ENCODE measurements at places on chromosomes 5 and 9.

- DNase-seq: no peak
Observed at GRCh38 chr9:27654629-27655285, 81.5 kb upstream of the C9orf72 start.

GRCh38 chr5:74895906-74896305 is 29.7 kb upstream of the FAM169A start:
- DNase-seq: no peak

DNA sequence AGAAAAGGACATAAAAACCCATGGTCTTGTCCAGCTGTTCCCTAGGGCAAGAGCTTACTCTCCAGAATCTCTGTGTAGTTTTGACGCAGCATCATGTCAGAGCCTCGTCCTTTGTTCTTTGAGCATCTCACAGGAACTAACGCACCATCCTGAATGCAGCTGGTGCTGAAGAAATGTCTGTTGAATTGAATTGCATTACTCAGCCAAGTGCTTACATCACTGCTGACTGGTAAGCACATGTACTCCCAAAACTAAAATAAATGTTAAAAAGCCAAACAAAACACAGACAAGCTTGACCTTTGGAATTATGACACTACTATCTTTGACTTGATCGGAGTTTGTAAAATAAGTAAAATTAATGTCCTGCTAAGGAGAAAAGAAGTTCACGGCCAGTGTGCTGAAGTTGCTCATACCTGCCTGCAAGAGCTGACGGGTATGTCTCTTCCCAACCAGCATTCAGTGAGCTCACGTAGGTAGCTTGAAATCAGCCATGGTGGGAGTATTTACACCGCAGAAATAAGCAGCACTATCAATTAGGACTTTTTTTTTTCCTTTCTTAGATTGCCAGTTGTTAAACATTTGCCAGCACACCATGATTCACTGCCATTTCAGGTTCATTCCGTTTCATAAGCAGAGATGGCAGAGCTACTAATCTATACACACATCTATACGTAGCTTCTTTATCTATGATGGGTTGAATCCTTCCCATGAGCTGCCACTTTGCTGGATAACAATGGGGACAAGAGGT is 310.6 kb upstream of the MSX2 start:
- no peak for DNase-seq

- DNase-seq: no peak
Observed at GRCh38 chr5:80254767-80255430, 949 bp downstream of the SERINC5 start.

GRCh38 chr5:58452566-58453258 is 7.2 kb downstream of the PLK2 start:
- no peak for DNase-seq

DNA sequence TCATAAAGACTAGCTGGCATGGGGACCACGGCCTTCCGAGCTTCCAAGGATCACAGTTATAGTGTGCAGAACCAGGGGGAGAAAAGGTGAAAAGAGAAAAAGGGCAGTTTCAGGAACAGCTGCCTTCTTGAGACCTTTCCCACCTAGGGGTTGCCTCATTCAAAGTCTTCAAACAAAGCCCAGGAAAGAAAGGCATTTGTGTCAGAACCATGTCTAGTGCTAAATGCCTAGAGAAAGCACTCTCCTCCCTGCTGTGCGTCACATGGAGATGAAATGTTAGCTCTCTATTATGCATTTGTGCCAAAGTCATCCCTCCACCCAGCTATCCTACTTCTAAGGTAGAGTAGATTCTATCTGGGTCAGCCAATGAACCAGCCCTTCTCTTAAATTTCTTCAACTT is 1037.3 kb upstream of the WWC1 start:
- no peak for DNase-seq

DNA sequence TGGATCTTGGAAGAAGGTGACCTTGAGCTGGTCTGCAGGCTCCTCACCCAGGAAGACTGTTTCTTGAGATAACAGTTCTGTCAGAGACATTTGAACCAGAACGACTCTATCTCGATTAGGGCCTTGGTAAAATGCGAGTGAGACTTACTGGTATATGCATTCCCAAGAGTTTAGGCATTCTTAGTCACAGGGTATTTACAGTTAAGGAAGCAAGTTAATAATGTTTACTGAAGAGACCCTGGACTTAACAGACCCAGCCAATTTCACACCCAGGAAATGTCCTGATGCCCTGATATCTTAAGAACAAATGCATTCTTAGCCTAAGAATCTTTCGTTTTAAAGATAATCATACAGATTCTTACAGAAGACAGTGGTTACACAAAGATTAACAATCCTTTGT is 1867.2 kb upstream of the C9orf72 start:
- DNase-seq: no peak

- DNase-seq: peak; percentile 67
Observed at GRCh38 chr9:6955251-6955921, 197.6 kb downstream of the KDM4C start.

DNA sequence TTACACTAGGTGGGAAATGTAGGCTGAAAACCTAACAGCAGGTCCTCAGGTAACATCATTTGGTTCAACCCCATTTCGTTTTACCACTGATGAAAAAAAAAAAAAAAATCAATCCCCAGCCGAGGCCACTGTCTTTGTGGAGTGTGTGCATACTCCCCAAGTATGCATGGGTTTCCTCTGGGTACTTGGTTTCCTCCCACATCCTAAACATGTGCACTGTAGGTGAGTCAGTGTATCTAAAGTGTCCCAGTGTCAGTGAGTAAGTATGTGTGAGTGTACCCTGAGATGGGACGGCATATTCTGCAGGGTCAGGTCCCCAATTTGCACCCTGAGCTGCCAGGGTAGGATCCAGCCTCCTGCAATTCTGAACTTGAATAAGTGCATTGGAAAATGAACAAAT is 966.5 kb upstream of the DMAC1 start:
- no peak for DNase-seq

DNA sequence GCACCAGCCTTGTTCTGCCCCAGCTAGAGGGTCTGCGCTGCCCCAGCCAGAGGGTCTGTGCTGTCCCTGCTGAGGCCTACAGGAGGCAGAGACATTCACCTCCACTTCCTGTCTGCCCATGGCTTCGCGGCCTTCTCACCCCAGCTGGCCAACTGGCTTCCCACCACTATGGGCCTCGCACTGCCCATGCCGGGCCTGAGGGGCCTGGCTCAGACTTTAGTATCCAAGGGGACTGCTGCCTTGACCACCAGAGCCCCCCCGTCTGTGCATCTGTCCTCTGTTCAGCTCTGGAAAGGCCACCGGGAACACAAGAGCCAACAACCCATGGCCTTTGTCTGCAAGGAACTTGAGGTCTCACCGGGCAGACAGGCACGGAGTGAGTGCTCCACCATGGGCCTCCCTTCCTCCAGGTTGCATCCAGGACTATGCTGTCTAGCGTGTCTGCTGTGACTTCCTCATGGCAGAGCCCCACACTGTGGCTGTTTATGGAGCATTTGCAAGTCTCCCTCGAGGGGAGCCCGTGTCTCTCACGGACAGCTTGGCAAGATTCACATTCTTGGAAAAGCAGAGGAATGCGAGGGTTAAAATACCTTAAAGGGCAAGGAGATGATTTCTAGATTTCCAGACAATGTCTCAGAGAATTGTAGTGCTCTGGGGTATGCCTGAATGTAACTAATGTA is 1.7 kb downstream of the DCANP1 start:
- no peak for DNase-seq

- DNase-seq: no peak
Observed at GRCh38 chr5:88269222-88269771, 652 bp upstream of the TMEM161B start.

DNA sequence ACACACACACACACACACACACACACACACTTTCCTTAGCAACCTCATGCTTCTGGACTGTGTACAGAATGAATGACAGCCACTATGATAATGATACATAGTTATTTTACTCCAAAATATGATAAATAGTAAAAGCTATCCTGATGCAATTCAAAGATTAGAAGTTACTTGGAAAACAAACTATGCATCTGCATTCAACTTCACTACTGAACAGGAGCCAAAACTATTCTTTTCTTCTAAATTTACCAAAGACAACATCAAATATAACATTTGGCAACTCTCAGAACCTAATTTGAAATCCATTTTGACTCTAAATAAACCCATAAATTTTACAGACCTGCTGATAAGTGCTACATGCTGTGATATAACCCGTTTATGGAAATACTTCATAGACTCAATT is 33.3 kb downstream of the GLIS3 start:
- DNase-seq: no peak

- no peak for DNase-seq
Observed at GRCh38 chr9:128082151-128082550, 14.1 kb downstream of the SLC25A25 start.

DNA sequence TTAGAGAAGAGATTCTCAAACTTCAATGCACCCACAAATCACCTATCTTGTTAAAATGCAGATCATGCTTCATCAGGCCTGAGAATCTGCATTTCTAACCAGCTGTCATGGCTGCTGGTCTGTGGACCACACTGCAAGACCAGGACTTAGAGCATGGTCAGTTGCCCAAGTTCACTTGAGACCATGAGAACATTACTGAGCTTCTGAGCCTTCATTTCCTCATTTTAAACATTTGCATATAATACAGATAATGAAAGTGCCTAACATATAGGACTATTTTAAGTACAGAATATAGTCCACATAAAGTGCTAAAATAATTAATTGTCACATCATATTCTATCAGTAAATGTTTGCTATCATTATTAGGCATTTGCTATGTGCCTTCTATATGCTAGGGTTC is 260.8 kb upstream of the TNC start:
- no peak for DNase-seq

DNA sequence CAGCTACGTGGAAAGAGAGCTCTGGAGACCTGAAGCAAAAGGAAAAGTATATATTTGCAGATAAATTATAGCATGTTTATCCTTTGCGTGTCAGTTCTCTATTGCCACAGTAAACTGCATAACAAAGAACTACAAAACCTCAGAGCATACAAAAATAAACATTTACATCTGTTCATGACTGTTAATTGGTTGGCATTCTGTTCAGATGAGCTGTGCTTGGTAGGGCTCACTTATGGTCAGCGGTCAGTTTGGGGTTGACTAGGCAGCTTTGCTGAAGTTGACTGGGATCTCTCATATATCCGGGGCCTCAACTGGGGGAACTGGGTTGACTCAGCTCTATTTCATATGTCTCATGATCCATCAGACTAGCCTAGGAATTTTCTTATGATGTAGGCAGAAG is 257.7 kb downstream of the TLE1 start:
- no peak for DNase-seq

DNA sequence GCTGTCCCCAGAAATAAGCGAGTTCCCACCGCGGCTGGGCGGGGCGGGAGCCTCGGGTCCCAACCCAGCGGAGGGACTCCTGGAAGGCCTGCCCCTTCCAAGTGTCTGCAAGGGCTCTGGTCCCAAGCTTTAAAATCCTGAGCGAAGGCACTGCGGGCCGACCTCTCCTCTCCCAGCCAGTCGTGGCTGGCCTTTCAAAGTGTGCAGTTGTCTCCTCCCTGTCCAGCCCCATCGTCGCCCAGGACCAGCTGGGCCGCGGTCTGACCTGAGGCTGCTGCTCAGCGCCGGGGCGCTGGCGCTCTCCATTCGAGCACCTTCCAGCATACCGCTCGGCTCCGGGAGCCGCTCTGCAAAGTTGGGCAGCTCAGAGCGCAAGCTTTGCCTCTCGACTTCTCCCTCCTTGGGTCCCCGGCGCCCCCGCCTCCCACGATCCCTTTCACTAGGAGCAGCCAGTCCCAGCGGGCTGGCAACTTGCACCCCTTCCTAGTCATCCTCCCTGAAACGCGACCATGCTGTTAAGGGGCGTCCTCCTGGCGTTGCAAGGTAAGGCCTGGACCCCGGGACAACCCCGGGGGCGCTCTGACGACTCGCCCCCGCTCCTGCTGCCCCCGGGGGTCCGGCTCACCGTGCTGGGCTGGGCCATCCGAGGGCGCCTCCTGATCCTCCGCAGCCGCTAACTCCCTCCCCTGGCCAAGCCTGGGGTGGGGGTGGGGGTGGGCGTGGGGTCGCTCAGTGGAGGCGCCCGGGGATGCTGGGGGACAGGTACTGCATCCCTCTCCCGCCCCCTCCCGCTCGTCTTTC is at the start of gene MAMDC2:
MAMDC2 (plus strand) TSS at position 160 of the 801 bp plus-strand sequence; CDS start at position 510, 350 bp downstream.
- no peak for DNase-seq

DNA sequence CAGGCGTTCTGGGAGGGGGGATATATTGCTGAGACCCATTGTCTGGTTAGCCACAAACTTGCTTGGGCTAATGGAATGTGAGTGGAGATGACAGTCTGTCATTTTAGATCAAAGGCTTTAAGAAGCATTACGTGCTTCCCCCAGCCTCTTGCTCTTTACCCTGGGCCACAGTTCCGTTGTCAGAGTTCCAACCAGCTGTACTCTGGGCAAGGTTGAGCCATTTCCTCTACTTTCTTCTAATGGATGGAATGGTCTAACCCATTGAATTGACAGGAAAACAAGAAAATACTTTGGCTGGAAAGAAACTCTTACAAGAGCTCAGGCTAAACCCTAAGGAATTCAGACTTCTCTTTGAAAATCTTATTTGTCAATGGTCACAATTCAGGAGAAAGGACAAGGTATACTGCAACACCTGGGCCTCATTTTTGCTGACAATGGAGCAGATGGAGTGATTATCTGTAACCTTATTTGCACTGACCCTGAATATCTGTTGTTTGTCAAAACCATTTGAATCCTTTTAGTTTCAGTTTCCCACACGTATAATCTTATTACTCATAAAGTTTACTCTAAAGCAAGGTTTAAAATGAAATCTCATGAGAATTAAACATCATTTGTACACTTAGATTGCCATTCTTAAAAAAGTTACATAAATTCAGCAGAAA is 231.4 kb downstream of the PDE4D start:
- DNase-seq: peak; percentile 72

DNA sequence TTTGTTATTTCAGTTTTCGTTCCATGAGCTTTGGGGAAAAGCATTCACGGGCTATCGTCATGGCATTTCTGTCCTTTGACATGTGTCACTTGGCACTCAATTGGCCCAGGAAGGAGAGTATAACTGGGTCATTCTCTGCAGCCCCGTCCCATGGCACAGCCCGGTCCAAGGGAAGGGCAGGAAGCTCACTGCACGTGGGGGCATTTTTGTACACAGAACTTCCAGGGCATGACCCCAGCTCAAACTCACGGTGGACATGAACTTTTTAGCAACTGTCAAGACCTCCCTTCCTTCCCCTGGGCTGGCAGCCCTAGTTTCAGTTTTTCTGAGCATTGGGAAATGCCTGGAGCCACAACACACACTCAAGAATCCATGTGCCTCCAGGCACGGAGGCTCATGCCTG is 161.6 kb upstream of the PANK3 start:
- DNase-seq: no peak

- DNase-seq: no peak
Observed at GRCh38 chr5:37436146-37436934, 57.2 kb downstream of the WDR70 start.

Data from glomerular endothelial cell (primary cell).